ENCODE measurements at places on chromosomes 3 and 15.

- DNase-seq = no peak
These were observed 62.4 kb upstream of the MEF2A start for GRCh38 chr15:99503411-99503810.

GRCh38 chr3:46281551-46281950, 39.3 kb downstream of the CCR3 start:
- no peak for DNase-seq

DNA sequence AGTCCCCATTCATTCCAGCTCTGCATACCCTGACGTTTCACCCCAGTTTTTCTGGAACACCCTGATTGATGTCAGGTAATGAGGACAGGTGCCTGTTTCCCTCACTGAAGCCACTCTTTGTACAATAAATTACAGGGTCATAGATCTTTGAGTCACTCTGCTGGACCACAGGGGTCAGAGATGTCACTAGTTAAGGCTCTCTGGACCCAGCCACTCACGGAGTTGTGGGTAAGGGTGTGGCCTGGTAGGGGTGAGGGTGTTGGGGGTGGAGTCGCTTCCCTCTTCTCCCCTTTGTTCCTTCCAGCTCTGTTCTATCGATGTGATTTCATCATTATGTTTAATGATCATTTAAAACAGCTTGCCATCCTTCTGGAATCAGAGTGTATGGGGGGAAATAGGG, 512 bp downstream of the IQCF5 start:
- no peak for DNase-seq

GRCh38 chr15:31516874-31517273, 190.2 kb downstream of the KLF13 start:
- DNase-seq = no peak

DNA sequence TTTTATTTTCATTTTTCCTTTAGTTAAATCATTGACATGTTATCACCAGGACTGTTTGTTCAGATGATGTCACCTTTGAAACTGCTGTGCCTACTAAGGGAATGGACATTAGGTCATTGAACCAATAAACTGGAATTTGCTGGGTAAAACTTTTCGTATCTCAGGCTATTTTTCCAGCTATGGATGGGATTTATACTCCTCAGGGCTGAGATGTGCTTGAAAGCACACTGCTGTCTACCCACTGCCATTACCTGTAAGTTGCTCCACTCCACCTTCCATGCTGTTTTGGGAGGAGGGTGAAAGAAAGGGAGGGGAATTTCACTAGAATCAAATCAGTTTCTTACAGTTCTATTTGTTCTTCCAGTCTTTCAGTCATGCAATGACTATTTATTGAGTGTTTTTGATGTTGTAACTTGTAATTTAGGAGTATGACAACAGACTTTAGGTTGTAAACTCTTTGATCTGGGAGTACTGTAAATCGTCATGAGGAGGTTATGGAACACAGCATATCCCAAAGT, 11.3 kb downstream of the EHD4 start:
- peak; percentile 42 for DNase-seq

DNA sequence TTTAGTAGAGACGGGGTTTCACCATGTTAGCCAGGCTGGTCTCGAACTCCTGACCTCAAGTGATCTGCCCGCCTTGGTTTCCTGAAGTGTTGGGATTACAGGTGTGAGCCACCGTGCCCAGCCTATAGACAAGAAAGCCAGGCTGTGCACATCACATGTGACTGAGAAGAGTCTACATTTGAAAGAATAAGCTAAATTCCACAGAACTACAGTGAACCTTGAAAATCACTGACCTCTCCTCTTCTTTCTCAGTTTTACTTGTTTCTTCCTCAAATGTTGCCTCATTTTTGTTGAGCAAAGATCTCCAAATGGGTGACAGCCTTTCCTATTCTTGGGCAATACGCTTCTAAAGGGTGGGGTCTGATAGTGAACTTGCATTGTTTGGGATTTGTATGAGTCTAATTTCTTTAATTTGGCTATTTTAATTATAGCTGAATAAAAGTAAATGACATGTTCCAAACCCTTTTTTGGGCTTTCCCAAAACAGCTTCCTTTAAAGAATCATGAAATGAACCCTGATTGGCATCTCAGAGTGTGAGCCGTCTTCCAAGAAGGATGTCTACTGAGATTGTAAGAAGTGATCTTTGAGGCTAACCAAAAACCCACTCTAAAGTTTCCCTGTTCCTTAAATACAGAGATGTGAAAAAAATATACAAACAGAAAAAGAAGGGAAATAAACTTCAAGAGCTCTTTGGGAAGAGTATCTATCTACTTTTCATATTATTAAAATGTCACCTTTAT, 21.6 kb upstream of the SPTBN5 start:
- peak; percentile 88 for DNase-seq

DNA sequence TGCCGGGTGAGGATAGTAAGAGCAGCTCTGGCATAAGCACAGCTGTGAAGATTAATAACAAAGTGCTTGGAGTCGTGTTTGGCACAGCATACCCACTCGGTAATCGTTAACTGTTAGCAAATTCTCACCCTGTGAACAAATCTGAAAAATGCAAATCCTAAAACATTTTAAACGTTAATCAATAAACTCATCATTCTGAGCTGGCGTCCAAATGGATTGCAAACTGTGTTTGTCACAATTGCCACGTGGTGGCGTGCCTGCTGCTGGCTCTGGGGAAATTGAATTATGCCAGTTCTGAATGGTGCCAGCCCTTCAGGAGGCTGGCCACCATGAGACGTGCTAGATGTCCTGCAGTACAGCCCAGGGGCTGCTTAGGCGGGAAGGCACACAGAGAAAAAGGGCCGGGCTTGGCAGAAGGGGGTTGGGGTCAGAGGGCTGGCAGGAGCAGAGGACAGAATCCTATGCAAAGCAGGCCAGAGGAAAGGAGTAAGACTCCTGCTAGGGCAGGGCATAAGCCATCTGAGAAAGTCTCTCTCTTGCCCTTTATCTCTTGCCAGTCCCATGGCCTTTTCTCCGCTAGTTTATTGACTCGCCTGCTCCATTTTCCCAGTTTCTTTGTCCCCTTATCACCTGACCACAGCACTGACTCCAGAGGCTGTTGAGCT, 22.1 kb upstream of the POLG start:
- DNase-seq = peak; percentile 30

DNA sequence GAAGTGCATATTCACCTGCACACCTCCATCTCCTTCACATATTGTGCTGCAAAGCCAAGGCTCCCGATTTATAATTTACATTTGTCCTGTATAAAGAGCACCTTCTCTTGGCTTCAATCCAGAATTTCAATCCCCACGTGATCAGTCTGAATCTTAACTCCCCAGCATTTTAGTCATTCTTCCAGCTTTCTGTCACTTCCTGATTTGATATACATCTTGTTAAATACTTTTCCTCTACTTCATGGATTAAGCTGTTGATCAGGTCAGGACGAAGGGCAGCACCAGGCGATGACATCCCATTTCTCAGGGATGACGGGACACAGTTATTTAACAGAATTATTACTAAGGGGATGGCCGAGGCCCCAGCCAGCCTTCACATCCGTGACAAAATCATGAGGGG, 212.5 kb downstream of the EPHB1 start:
- DNase-seq = no peak

GRCh38 chr15:22980189-22981050, at the start of gene CYFIP1:
CYFIP1 (minus strand) TSS chr15:22980368; CDS start chr15:22947285, 33,083 bp downstream.
- DNase-seq = peak; percentile 82

GRCh38 chr3:74173090-74173489, 441.4 kb downstream of the CNTN3 start:
- no peak for DNase-seq

DNA sequence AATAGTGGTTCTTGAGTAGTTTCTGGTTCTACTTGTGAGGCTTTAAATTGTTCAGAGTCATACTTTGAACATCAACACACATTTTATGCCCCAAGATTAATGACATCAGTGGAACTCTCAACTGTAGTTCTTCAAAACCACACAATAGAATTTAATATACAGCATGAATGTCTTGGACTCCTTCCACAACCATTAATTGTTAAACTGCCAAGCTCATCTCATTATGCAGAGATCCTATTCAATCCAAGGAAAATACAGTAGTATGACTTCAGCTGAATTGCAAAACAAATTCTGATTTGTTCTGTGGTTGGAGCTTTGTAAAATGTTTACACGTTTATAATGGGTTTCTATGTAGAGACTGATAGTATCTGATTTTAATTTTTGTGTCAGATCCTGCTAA, 199.2 kb upstream of the SLC2A2 start:
- no peak for DNase-seq

DNA sequence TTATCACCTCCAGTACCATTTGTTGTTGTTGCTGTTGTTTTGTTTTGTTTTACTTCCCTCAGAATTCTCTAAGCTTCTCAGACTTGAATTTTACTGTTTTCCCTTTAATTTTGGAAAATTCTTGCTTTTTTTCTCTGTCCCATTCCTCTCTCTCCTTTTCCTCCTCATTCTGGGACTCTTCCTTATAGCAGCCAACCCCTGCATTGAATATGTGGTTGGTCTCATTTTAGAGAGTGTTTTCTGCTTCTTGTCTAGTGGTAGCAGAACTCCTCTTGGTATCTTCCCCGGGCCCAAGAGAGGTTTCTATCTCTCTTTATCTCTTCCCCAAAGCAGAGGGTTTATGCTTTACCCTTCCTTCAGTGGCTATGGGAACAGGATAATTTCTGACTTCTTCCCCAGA, 113.6 kb downstream of the SPATA16 start:
- no peak for DNase-seq

DNA sequence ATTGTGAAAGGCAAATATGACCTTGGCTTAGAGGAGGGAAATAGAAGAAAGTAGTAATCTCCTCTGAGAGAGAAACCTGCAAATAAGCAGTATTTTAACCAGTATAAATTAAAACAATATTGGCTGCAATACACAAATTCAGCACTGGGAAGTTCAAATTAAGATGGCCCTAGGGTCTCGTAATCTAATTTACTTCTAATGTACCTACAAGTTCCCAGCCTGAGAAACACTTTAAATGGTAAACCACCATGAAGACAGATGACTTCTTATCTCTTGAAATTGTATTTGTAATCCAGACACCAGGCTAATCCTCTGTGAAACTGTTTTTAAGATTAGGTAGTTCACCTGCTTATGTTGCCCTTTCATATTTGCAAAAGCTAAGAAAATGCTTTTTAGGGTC, 199.7 kb downstream of the CADPS start:
- no peak for DNase-seq

GRCh38 chr15:93330912-93331544, 242.0 kb upstream of the RGMA start:
- DNase-seq = no peak

DNA sequence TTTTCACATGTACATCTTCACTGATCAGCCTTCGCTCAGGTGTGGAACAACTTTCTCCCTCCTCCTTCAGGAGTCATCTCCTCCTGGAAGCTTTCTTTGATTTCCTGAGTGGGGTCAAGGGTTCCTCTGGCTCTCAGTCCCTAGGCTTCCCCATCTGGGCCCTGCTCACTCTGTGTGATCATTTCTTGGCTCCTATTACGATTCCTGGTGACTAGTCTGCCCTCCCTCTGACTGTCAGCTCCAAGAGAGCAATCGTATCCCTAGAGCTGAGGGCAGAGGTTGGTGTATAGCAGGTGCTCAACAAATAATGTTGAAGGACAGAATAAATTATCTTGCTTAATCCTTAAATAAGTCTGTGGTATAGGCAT, 15.3 kb upstream of the PRKCD start:
- no peak for DNase-seq

- no peak for DNase-seq
These were observed 1.6 kb upstream of the GLCE start for GRCh38 chr15:69158843-69159240.

DNA sequence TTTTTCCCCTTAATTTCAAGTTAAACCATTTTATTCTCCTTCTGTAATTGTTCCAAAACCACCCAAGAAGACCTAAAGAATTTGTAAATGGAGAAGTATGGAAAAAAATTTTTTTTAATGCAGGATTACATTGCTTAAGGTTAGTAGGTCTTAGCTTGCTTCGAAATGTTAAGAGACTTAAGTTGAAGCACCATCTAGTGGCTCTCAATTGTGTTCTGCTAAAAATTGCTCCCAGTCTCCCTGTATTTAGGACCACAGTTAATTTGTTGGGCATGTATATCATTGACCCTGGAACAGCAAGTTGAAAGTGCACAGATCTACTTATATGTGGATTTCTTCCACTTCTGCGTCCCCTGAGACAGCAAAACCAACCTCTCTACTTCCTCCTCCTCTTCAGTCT, 32.4 kb downstream of the CD200R1L start:
- DNase-seq = peak; percentile 65

DNA sequence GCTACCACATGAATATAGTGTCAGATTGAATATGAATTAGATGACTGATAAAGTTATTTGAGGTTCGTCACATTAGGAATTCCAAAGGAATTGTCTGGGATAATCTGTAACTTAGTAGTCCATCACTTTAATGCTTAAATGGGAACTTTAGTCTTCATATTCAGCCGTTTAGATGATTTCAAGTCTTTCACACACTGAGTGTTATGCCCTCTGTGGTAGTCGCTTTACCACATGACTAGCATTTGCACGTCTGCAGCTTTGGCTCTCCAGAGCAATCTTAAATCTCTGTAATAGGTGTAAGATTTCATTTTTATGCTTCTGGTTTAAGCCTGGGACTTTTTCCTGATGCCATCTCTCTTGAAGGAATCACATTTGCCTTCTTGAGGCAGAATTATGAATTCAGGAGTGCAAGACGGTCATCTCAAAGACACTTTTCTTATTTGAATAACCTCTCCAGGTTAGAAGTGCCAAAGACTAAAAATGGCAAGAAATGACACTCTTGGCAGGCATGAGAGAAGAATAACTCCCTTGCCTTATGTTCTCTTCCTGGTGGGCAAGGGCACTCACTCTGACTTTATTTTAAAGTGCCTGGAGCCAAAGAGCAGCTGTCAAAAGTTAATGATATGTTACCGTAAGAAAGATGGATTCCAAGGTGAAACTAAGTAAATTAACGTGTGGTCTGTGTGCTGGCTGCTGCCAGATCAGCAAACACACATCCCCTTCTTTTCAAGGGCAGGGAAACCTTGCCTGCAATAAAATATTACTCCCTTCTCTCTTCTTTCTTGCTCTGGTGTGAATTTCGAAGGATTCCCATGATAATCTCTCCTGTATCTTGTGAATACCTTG, 153.3 kb downstream of the B3GALNT1 start:
- DNase-seq = no peak

DNA sequence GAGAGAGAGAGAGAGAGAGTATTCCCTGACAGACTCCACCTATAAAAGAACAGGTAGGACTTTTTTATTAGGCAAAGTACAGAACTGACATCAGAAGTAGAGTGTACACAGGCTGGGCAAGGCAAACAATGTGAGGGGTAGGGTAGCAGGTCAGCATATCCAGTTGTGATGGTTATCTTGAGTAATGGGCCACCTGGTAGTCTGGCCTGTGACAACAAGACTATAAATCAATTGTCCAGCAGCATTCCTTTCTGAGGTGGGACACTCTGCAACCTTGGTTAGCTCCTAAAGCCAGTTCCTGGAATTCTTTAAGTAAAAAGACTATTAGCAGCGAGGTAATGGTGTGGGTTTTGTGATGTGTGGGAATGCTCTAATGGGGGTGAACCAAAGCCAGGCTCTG, 14.9 kb upstream of the TMCC1 start:
- no peak for DNase-seq

DNA sequence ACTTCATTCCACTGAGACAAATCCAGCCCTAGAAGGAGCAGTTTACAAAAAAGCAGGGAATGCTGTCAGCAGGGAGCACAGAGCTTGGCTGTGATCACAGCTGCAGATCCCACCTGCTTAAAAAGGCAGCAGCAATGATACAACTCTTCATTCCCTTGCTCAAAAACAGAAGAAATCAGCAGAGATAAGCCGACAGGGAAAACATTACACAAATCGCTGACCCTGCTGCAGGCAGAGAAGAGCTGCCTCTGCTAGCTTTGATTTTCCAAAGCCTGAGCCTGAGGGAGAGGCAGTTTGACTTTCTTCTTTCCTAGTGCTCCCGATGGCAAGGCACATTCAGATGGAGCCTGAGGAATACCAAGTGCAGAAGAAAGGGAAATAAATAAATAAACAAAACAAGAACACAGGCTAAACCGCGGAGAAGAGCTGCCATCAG, 80.2 kb downstream of the SHQ1 start:
- no peak for DNase-seq

All from inflammatory macrophage treated with lipopolysaccharide for 4 hours (primary cell).